ENCODE measurements at places on chromosomes 12 and 14.

DNA sequence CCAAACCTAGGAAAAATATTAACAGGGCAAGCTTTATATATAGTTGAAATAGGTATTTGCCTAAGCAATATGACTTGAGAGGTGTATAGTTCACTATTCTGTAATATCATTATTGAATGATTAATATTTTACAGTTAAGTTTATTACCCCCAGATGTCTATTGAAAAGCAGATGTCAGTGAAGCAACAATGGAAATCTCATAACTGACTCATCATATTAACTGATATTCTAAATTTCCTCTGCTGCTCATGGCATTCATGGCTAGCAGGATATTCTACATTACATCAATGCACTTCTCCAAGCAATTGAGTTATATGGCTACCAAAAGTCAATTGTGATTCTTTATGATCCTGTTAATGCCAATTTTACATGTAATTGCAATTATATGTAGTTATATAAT lies 9.7 kb upstream of the MAGOHB start:
- no peak for DNase-seq

DNA sequence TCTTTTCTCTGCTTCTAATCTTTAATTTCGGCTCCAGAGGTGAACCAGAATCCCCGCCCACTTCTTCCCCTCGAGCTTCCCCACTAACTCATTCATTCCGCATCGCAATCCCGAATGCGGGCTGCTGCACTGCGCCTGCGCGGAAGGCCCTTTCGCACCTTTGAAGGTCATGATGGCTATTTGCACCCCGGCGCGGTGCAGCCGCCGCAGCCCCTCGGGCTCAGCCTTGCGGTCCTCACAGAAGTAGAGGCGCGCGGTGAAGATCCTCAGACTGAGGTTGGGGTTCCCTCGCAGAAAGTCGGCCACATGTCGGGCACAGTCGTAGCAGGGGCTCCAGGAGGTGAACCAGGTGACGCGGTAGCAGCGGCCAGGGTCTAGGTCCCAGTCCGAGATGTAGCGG lies 7.6 kb downstream of the AICDA start:
- DNase-seq, result no peak

DNA sequence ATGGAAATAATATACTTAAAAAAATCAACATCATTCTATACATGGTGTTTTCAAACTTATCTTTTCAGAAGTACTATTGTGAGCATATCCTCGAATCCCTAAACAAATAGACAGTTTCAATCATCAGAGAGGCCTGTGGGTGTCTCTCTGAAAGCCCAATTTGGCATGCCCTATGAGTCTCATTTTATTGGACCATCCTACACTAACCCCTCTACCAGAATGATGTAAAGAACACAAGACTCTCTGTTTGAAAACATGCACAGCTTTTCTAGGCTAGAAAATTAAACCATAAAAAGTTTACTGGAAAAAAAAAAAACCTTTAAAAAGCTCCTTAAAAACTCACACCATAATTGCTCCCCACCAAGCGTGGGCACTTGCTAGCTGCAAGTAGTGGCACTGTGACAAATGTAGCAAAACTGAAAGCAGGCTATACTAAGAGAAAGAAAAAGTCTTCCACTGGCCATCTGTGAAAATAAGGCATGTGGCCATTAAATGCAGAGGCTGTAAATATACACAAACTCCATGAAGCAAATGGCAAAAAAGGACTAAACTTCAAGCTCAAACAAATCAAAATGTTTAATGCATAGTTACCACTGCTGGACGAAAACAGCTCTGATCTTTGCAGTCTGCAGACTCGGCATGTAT lies 394.2 kb downstream of the SOX5 start:
- DNase-seq, result no peak

DNA sequence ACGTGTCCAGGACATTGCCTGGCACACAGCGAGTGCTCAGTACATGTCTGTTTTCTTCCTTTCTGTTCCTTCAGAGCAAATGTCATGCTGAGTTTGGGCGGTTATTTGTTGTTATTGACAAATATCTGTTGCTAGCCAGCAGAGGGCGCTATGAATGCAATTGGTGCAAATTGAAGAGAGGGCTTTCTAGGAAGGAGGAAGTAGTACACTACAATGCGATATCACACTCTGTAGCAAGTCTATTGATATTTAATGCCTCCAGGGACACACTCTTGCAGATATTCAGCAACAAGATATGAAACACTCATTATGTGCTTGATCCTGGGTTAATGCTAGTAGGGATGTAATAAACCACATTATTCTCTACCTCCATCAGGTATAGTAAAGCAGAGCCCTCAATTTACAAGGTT lies 267.3 kb upstream of the SRRM4 start:
- DNase-seq, result peak; percentile 60

DNA sequence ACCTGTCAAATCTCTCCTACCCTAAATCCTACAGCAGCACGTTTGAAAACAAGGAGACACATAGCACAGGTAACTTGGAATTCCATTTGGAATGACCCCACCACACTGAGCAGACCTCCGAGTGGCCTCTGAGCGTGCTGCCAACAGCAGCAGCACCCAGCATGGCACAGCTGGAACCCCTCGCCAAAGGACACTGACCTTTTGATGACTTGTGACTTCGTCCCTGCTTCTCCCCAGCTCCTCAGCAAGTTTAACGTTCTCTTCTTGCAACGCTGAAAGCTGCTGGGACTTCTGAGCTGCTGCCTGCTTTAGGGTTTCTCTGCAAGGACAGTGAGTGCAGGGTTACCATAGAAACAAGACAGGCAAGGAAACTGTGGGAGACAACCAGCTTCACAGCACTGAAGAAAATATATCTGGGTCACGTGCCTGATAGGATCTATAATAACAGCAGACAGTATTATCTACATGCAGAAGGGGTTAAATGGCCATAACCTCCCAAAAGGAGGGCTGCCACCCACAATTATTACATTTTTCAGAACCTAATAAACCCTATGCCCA lies 43.3 kb upstream of the VPS33A start:
- no peak for DNase-seq

DNA sequence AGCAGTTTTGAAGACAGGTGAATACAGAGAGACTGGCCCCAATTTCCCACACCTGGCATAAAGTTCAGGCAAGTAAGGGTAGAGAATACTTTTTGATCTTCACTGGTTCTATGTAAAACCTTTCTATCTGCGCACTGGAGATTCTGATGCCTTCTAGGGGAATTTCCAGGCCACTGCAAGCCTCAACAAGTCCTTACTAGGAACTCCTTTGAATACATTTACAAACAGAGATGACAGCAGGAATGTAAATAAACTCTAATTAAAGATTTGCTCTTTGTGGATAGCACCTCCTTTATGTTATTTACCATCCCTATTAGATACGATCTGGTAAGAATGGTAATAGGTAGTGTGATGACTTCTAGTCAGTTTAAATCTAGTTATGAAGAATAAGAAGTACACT lies 69.2 kb downstream of the NTN4 start:
- no peak for DNase-seq

- no peak for DNase-seq
Measured at GRCh38 chr14:77603654-77604255, 12.7 kb downstream of the SPTLC2 start.

DNA sequence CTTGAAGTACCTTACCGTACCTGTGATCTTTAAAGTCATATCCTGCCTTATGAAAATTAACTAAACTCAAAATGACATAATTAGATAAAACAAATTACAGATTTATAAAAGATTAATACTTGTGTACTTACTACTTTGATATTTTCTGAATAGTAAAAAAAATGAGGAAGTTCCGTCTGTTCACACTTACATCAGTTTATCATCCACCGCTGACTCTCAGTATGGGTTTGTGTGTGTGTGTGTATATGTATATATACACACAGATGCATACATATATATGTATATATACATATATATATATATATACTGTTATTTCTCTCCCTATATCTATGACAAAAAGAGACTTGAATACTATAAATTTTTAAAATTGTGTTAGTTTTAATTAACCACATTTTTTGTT lies 65.0 kb upstream of the MON2 start:
- DNase-seq, result no peak

- DNase-seq, result no peak
Measured at GRCh38 chr12:106601496-106601895, 18.7 kb downstream of the RFX4 start.

DNA sequence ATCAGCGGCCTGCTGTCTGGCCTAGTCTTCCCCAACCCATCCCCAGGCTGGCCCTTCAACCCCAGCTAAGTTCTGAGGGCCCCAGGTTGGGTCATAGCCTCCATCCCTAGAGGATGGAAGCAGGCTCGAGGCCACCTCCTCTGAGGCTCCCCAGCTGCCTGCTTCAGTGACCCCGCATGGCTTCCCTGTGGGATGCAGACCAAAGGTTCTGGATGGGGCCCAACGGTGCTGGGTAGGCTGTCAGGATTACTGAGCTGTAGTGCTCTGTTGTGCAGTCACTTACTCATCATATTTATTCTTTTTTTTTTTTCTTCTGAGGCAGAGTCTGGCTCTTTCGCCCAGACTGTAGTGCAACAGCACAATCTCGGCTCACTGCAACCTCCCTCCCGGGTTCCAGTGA lies 92.0 kb downstream of the IRF2BPL start:
- no peak for DNase-seq

GRCh38 chr14:55976655-55977054 lies 141.6 kb upstream of the PELI2 start:
- DNase-seq, result no peak

DNA sequence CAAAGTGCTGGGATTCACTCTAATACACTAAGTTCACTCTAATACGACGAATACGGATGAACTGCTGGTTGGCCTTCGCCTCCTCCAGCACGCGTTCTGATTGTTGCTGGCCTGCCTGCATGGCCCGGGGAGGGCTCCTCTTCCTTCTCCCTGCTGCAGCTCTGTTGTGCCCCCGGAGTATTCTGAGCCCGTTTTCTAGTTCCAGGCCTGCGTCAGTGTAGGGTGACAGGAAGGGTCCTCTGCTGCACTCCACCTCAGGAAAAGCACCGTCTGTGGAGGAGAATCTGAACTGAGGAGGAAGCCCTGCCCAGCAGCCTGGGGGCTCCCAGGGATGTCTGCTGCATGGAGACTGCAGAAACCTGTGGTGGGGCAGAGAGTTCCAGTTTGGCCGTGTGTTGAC lies 44.4 kb downstream of the DDX51 start:
- no peak for DNase-seq

- no peak for DNase-seq
Measured at GRCh38 chr12:130775953-130776856, 60.1 kb upstream of the RIMBP2 start.

- DNase-seq, result no peak
Measured at GRCh38 chr14:94945615-94946014, 175.7 kb upstream of the GSC start.

DNA sequence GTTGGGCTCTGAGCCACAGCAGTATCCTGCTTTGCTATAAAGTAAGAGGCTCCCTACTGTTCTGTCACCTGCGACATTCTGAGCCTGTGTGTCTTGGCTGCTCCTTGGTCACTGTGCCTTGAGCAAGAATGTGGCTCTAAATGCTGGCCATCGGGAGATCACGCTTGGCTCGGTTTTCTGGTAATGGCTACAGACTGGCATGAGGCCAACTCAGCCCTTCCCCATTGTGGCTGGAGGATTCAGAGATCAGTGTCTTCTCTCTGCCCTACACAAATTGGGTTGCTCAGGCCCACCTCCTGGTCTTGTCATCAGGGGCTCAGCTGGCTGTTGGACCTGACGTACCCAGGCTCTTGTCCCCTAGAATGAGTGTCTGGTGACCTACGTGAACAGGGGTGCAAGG lies 94.5 kb downstream of the PLXNC1 start:
- no peak for DNase-seq

- peak; percentile 6 for DNase-seq
Measured at GRCh38 chr14:45201905-45202304, 51.1 kb downstream of the MIS18BP1 start.

DNA sequence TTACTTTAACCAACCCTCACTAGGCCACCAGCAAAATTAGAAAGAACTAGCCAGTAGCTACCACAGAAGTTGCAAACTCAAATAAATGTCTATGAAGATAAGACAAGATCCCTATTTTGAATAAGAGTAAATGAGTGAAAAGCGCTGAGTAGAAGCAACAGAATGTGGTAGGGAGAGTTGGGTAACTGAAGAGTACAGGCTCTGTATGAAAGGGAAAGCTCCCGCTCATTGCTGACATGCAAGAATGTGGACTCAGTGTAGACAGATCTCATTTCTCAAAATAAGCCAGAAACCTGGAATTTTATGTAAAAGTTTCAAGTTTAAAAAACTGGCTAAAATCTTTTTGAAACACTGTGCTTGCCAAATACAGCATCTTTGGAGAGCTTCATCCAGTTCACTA lies 63.9 kb downstream of the NAV3 start:
- DNase-seq, result no peak

- DNase-seq, result no peak
Measured at GRCh38 chr12:127680516-127680915, 586.5 kb upstream of the TMEM132C start.

GRCh38 chr12:1948883-1949282 lies 30.4 kb upstream of the CACNA2D4 start:
- DNase-seq, result no peak

DNA sequence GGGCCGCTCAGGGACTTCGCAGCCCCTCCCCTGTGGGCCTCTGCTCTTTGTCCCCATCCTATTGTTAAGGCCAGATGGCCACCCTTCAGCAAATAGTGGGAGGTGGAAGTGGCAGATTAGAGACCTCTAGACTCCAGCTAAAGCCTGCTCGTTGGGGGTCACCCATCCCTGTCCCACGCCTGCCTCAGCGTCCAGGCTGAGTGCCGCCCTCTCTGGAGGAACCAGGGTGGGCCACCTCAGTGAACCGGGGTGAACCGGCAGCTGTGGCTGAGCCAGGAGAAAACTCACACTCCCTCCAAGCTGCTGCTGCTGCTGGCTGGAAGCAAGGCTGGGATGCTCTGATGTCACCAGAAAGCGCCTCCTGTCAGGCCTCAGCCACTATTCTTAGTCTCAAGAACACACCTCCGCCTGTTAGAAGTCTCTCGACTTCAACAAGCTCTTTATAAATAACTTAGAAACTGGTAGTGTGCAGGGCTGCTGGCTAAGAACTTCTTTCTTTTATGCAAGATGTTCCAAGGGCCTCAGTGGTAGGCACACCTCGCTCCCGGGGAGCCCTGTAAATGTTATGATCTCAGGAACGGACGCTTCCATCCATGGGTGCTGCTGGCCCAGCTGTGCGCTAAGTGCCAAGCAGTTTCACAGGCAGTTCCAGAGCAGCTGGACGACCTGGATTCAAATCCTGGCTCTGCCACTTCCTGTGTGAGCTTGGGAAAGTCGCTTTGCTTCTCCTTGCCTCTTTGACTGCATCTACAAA lies 19.8 kb upstream of the TESC start:
- DNase-seq, result no peak

DNA sequence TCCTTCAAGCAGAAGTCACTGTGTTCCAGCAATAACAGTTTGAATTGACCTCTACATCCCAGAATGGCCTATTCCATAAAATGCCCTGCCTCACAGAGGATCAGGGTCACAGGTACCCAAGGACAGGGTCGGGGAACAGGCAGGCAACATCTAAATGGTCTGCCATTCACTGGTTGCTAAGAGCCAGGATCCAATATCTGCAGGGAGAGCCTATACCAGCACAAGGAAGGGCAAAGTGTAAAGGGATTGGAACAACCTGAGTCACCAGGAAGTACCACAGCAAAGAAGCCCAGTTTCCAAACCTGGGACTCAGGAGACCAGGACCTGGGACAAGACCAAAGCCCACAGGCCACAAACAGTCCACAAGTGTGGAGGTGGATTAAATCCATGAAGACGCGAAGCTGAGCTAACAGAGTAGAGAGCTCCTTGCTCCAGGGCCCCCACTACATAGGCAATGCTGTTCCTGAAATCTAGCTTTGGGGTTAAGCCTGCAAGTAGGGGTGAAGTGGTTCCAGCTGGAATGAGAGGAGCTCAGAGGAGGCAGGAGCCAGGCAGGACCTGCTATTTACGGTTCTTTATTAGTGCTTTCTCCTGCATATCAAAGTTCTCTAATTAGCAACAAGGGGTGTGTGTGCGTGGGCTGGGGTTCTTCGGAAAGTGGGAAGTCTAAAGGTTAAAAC lies 274.3 kb downstream of the BCL11B start:
- DNase-seq, result no peak

Data from GM20000 (cell line).